ENCODE measurements at places on chromosomes 13 and 19. TPM values are rescaled to one million over a fixed set of nuclear protein-coding genes. Genes with fewer than 3 reads are reported as not detected.

The DCT gene
- total RNA-seq = 0.32 TPM

The KRTDAP gene
- not detected for total RNA-seq

The TTC9B gene
- total RNA-seq = not detected

The CASP14 gene
- total RNA-seq = not detected

The RFXAP gene
- total RNA-seq = 7.2 TPM

The DZIP1 gene
- total RNA-seq = 20.0 TPM

The GRIK5 gene
- total RNA-seq = 11.3 TPM

The ZNF543 gene
- 6.8 TPM for total RNA-seq

Data from posterior vena cava (tissue), 2 donors.